Skin of body (tissue), 3 donors: ENCODE measurements at places on chromosomes 3 and 15. TPM values are rescaled to one million over a fixed set of nuclear protein-coding genes. Genes with fewer than 3 reads are reported as not detected.

GOLGA8T gene
- 0.79 TPM for total RNA-seq

GABRR3 gene
- not detected for total RNA-seq

VPS33B gene
- 3.1 TPM for total RNA-seq

FBXW12 gene
- not detected for total RNA-seq

PEAK1 gene
- total RNA-seq = 99.7 TPM

IQCF5 gene
- total RNA-seq = not detected

PCLAF gene
- total RNA-seq = 21.2 TPM

PLSCR2 gene
- not detected for total RNA-seq

CCDC39 gene
- total RNA-seq = not detected

PIGBOS1 gene
- total RNA-seq = 8.0 TPM

TIPIN gene
- total RNA-seq = 9.8 TPM

SLC12A1 gene
- total RNA-seq = not detected

RASL12 gene
- total RNA-seq = 12.5 TPM

ACAN gene
- 8.3 TPM for total RNA-seq

PRSS50 gene
- 0.89 TPM for total RNA-seq

SLC9C1 gene
- total RNA-seq = 0.89 TPM

GRM2 gene
- 0.10 TPM for total RNA-seq

ANKRD63 gene
- total RNA-seq = not detected

RAB6B gene
- total RNA-seq = 1.8 TPM

GREM1 gene
- total RNA-seq = 3.6 TPM

GOLGA8J gene
- 0.30 TPM for total RNA-seq

AGTR1 gene
- total RNA-seq = 39.6 TPM

EAF2 gene
- total RNA-seq = 10.0 TPM

STARD9 gene
- 41.8 TPM for total RNA-seq

SEMA5B gene
- total RNA-seq = 8.6 TPM

GOLGA6A gene
- 0.89 TPM for total RNA-seq

LPCAT4 gene
- 7.6 TPM for total RNA-seq

ZDHHC23 gene
- total RNA-seq = 3.4 TPM

CNTN3 gene
- 21.7 TPM for total RNA-seq

INKA1 gene
- 6.6 TPM for total RNA-seq

TUSC7 gene
- not detected for total RNA-seq

POU1F1 gene
- not detected for total RNA-seq

PPARG gene
- 72.8 TPM for total RNA-seq

SOX2 gene
- total RNA-seq = 1.9 TPM

GOLGA6L4 gene
- total RNA-seq = 2.9 TPM

SLC28A2 gene
- not detected for total RNA-seq

ITIH1 gene
- total RNA-seq = 1.3 TPM

LMAN1L gene
- 0.20 TPM for total RNA-seq

MST1R gene
- 6.3 TPM for total RNA-seq

SLC22A13 gene
- total RNA-seq = 0.30 TPM

TRIM71 gene
- 0.69 TPM for total RNA-seq

CCDC33 gene
- 0.20 TPM for total RNA-seq

DUOX2 gene
- total RNA-seq = 0.79 TPM

DNAJA4 gene
- total RNA-seq = 26.8 TPM

PAK6 gene
- 8.4 TPM for total RNA-seq

UPK1B gene
- 0.59 TPM for total RNA-seq

WDR72 gene
- 0.69 TPM for total RNA-seq

ADPRH gene
- total RNA-seq = 2.7 TPM

OSBPL10 gene
- total RNA-seq = 10.9 TPM

PATL2 gene
- 0.79 TPM for total RNA-seq

TAGLN3 gene
- 1.9 TPM for total RNA-seq

CEP63 gene
- 25.6 TPM for total RNA-seq

WDR76 gene
- 8.7 TPM for total RNA-seq

MME gene
- total RNA-seq = 55.5 TPM

OIP5 gene
- 3.2 TPM for total RNA-seq

ANKUB1 gene
- total RNA-seq = not detected

TTLL13 gene
- total RNA-seq = not detected
